Myocyte (in vitro differentiated cells): ENCODE measurements at places on chromosomes 6 and 20. TPM values are rescaled to one million over a fixed set of nuclear protein-coding genes. Genes with fewer than 3 reads are reported as not detected.

DNA sequence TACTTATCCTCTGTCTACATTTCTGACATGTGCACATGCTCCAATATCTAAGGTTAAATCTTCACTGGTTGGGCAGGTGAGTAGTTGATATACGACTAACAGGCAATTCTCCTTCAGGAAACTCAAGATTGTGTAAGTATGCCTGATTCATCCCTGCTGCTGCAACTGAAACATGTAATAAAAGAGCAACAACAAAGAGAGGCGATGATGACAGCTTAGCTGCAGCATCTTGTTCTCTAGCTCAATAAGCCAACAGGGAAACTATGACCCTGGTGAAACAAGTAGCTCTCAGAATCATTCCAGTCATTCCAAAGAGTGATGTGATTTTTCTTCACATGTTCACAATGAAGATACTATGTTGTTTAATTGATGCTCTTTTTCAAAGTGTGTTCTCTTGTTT, 74.4 kb downstream of the ELOVL4 start:
- DNase-seq = no peak

The NR2E1 gene
- not detected in 2 replicates for total RNA-seq

DNA sequence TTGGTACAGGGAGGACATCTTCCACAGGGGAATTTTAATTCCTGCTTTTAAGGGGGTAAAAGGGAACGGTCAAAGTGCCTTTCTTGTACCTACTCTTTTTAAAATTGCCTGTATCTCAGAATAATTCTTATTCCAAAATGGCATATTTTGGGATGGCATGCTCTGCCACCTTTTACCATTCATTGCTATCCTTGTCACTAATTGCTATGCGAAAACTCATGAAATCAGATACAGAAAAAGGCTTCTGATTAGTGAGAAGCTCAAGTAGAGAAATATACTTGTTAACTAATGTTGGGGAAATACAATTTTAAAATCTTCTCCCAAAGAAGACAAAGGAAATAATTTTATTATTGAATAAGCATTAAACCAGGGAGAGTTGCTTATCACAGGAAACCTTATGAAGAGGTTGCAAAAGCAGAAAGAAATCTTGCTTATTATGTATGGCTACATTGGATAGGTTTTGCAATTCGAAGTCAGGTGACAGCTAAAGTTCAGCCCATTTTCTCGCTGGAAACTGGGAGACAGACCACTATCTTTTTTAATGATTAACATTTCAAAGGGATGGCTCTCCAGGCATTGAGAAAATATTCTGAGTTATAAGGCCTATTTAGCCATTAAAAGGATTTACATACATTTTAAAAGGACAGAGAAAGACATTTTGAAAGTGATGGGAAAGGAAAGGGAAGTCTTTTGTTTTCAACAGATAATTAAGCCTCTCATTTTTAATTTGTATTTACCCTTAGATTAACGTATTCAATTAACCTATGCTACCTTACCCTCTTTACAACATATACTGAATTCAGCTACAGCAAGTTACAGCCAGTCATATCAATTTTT, 110.3 kb upstream of the PRSS16 start:
- DNase-seq = no peak

The RPS21 gene
- total RNA-seq = 610 and 2,016 TPM in 2 replicates

GRCh38 chr6:98639089-98639635, 195.2 kb upstream of the POU3F2 start:
- DNase-seq = no peak

DNA sequence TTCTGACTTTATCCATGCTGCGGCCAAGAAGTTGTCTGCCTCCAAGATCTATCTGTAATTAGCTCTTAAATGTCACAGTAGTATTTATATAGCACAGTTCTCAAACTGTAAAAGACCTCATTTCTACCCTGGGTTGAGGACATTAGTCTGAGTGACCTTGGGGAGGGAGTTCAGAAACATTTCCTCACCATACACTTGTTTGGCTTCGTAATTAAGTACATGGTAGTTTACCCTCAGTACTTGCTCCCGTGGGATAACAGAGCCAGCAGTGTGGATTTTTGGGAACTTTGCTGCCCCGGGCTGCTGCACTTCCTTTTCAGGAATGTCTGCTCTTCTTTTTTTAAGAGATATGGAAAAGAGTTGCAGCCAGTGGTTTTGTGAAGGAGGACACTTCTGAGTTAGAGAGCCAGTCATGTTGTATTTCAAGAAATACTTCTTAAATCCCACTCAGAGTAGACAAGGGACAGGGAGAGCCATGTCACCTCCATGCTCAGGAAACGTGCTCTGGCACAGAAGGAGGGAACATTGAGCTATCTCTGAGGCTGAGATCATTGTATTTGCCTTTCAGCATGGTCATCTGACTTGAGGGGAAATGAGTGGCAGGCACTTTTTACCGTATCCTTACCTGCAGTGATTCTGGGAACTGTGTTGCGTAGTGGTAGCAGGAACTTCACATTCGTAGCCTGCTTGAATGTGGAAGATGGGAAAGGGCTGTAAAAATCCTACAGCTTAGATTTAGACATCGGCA, 33.6 kb downstream of the RPRD1B start:
- DNase-seq = no peak

GRCh38 chr20:12201289-12201991, 283.7 kb downstream of the BTBD3 start:
- DNase-seq = peak; percentile 6

The FILIP1 gene
- total RNA-seq = 41.5 and 46.7 TPM in 2 replicates

The OXT gene
- total RNA-seq = not detected in 2 replicates

DNA sequence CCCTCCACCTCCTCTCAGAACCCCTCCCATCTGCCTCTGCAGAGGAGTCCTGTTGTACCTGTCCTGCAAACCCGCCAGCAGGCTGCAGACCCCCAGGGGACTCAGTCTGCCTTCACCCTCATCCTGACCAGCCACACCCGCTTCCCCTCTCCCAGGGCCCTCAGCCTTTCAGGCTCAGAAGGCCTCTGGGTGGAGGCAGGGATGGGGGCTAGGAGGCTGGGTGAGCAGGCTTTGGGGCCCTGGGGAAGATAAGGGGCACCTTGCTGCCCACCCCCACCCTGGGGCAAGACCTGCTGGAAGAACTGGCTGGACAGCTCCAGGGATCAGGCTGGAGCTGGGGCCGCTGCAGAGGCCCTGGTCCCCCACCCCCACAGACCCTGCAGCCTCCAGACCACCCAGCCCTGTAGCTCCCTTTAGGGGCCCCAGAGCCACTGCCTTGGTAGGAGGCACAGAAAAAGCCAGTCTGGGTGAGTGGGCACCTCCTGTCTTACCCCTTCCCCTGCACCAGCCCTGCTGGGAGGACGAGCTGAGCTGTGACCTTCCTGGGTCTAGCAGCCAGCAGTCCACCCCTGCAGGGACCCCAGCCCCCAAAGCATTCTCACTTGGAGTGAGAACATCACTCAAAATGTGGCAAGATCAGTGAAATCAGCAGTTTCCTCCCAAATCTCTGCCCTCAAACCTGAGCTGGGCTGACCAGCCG, 5.2 kb downstream of the TEAD3 start:
- no peak for DNase-seq

- peak; percentile 9 for DNase-seq
These were observed 106.8 kb downstream of the CDK19 start for GRCh38 chr6:110708295-110708950.

GRCh38 chr6:168131464-168132415, 52.7 kb upstream of the FRMD1 start:
- no peak for DNase-seq

GRCh38 chr6:161244725-161245124, 29.1 kb downstream of the AGPAT4 start:
- no peak for DNase-seq

DNA sequence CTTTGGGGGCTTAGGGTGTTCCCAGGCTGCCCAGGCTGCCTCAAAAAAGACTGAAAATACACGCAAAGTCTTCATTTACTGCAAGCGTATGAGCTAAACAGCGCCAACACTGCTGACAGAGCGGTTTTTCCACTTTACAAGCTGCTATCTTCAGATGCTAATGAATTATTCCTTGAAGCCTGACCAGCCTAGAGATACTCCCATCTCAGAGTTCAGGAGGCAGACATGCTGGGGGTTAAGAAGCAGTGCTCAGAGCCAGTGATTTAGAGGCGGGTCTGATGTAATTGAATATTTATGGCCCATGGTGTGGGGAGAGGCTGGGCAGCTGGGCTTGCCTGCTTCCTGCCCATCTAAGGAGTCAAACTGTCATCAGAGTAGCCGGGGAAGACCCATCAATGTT, 241.4 kb downstream of the SLC24A3 start:
- DNase-seq = peak; percentile 60

DNA sequence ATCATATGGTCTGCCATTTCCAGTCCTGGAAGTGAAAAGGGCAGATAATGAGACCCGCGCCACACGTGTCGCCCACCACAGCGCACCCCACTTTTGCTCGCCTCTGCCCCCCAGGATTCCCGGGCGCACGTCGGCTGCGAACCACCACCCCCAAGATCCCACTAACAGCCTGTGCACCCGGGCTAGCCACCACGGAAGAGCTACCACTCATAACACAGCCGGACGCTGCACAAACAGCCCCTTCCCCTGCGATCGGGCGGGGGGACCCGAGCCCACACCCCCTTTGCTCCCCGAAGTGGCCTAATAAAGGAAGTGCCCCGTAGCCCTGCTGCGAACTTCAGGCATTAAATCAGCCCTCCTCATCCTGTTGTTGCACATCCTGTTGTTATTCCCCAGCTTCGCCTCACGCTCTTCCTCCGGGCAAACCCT, 506 bp downstream of the CITED2 start:
- DNase-seq = no peak

The C2 gene
- 7.0 and 7.5 TPM in 2 replicates for total RNA-seq

DNA sequence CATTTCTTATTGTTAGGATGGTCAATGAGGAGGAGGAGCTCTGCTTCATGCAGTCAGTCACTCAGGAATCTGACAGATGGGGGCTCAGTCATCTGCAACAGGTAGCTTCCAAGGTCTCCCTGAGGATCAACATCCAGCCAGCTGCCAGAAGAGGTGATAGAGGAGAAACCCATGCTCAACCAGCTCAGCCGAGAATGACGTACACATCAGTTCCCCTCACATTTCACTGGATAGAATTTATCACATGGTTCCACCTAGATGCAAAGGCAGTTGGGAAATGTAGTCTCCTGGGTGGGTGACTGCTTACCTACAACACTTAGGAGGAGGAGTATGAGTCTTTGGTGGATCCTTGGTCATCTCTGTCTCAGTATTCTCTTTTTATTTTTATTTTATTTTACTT, 144.5 kb downstream of the CEBPB start:
- no peak for DNase-seq

- DNase-seq = no peak
These were observed 24.5 kb downstream of the PYGB start for GRCh38 chr20:25272223-25273000.

- peak; percentile 50 for DNase-seq
These were observed 184.8 kb downstream of the HIVEP2 start for GRCh38 chr6:142760152-142760551.

The KIAA1755 gene
- 0.16 and 0.57 TPM in 2 replicates for total RNA-seq

- peak; percentile 92 for DNase-seq
These were observed 26.0 kb upstream of the PI16 start for GRCh38 chr6:36928547-36928918.

DNA sequence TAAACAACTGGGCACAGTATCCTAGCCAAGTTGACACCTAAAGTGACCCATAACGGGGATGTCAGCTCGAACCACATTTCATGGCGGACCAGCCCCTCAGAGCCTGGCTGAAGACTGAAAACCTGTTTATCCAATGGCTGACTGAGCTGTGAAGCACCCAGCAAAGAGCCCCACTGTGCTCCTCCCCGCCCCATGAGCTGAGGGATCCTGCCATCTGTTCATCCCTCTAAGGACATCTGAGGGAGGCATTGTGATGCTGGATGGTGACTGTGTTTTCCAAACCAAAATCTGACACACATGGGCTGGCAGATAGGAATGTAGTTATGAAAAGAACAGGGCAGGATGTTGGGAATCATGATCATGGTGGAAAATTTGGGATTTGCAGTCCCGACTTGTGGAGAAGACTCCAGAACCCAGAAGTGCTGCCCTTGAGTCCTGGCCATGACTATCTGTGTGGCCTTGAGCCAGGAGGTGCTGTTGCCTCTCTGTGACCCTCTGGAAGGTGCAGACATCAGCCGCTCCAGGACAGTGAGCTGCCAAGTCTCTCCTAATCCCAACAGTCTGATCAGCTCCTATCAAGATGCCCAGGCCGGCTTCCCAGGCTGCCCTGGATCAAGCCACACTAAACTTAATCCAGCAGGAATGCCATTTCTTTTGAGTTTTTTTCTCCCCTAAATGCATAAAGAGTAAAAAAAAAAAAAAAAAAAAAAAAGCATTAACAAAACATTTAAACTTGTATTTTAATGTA, 5.7 kb downstream of the EDN3 start:
- DNase-seq = no peak

DNA sequence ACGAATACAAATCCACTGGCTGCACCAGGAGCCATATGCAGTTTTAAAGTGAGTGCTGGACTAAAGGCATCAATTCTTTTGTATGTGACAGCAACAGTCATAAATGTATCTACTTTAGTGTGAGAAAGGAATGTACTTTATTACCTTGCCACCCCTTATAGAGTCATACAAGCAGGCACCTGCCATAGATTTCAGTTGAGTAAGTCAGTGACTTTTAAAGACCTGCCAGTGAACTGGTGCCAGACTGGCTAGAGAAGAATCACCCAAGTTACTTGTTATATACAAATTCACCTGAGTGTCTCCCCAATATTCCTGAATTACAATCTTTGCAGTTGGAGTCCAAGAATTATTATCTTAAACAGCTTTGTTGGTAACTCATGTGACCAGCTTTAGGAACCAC, 547.9 kb downstream of the COL12A1 start:
- DNase-seq = no peak

The MUC22 gene
- total RNA-seq = not detected in 2 replicates

- no peak for DNase-seq
These were observed 42.5 kb downstream of the PACSIN1 start for GRCh38 chr6:34508425-34508824.

- peak; percentile 35 for DNase-seq
These were observed 36.1 kb downstream of the PSMB1 start for GRCh38 chr6:170516783-170517616.

DNA sequence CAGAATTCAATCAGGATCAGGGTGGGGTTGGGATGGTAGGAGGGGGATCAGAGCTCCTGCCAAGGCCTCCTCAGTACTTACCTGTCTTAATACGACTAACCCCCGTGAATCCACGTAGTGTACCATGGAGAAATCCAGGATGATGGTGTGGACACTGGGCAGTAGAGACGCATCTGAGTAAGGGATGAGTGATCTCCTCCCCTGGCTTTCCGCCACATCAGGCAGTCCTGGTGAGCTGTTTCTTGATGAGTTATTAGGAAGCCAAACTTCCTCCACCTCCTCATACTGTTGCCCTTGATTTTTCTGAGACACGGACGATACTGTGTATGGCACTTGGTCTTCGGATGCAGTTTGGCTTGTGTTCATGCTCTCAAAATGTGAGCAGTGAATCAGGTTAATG, 34.2 kb upstream of the SRPK1 start:
- DNase-seq = no peak

DNA sequence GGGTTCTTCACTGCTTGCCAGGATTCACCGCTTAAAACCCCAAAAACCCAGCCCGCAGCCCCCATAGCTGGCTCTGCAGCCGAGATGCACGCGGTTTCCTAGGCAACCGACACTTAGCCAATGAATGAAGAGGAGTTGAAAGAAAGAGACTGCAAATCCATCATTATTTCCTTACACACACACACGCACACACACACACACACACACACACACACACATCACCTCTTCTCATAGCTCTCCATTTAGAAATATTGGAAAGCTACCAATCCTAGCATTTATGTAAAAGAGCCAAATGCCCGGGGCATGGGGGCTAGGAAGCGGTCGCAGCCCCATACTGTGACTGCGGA, 3.4 kb upstream of the TUBB2B start:
- peak; percentile 62 for DNase-seq
